ENCODE measurements at places on chromosomes 3 and 15. TPM values are rescaled to one million over a fixed set of nuclear protein-coding genes. Genes with fewer than 3 reads are reported as not detected.

The FGD5 gene
- 1.8 TPM for total RNA-seq

The COLQ gene
- 0.09 TPM for total RNA-seq

The ACP3 gene
- 3.3 TPM for total RNA-seq

The UBR1 gene
- total RNA-seq: 18.8 TPM

The DAZL gene
- not detected for total RNA-seq

The TGM5 gene
- not detected for total RNA-seq

The GNAT1 gene
- total RNA-seq: not detected

The CNTN4 gene
- not detected for total RNA-seq

The SAMMSON gene
- not detected for total RNA-seq

The ZNF80 gene
- not detected for total RNA-seq

The SERINC4 gene
- total RNA-seq: not detected

The ITIH1 gene
- not detected for total RNA-seq

The RFX7 gene
- 6.4 TPM for total RNA-seq

The SLC22A14 gene
- total RNA-seq: not detected

The STAC gene
- 2.1 TPM for total RNA-seq

The NEK10 gene
- total RNA-seq: 2.1 TPM

The THSD4 gene
- total RNA-seq: 21.6 TPM

The HES1 gene
- total RNA-seq: 4.3 TPM

The CHDH gene
- under 0.01 TPM for total RNA-seq

The SNURF gene
- total RNA-seq: 1.5 TPM

The LHFPL4 gene
- total RNA-seq: under 0.01 TPM

The GOLIM4 gene
- 31.9 TPM for total RNA-seq

The PLIN1 gene
- total RNA-seq: 0.26 TPM

The CPN2 gene
- not detected for total RNA-seq

The SKOR1 gene
- total RNA-seq: under 0.01 TPM

The SPINK8 gene
- total RNA-seq: not detected

The PKM gene
- 538 TPM for total RNA-seq

The C3orf80 gene
- not detected for total RNA-seq

The TTLL13 gene
- 0.23 TPM for total RNA-seq

The NAALADL2 gene
- 2.6 TPM for total RNA-seq

The APOD gene
- 33.1 TPM for total RNA-seq

The VWA5B2 gene
- total RNA-seq: not detected

The FEZF2 gene
- total RNA-seq: not detected

The RLBP1 gene
- not detected for total RNA-seq

The NXPE3 gene
- 14.0 TPM for total RNA-seq

The USP50 gene
- not detected for total RNA-seq

The CD86 gene
- total RNA-seq: not detected

The AP3B2 gene
- 0.47 TPM for total RNA-seq

The CCDC191 gene
- total RNA-seq: 0.85 TPM

The ERICH6 gene
- total RNA-seq: not detected

The CCR9 gene
- not detected for total RNA-seq

The FETUB gene
- total RNA-seq: not detected

The LAMB2 gene
- total RNA-seq: 310 TPM

The GOLGA6A gene
- not detected for total RNA-seq

The GHSR gene
- not detected for total RNA-seq

The CCDC54 gene
- not detected for total RNA-seq

The SLC2A2 gene
- not detected for total RNA-seq

The POC1A gene
- 1.2 TPM for total RNA-seq

The ALDH1A2 gene
- 42.6 TPM for total RNA-seq

The CHCHD6 gene
- total RNA-seq: 10.8 TPM

The MIX23 gene
- 15.9 TPM for total RNA-seq

The TMC3 gene
- total RNA-seq: under 0.01 TPM

The OR5K3 gene
- total RNA-seq: not detected

The ST3GAL6 gene
- 3.7 TPM for total RNA-seq

All from pericardium fibroblast (primary cell).